ENCODE measurements at places on chromosomes 1 and 21. TPM values are rescaled to one million over a fixed set of nuclear protein-coding genes. Genes with fewer than 3 reads are reported as not detected.

- DNase-seq: no peak
Observed at GRCh38 chr1:182003953-182004586, 57.4 kb downstream of the ZNF648 start.

Gene FCRL2
- 0.27 TPM for polyA plus RNA-seq

DNA sequence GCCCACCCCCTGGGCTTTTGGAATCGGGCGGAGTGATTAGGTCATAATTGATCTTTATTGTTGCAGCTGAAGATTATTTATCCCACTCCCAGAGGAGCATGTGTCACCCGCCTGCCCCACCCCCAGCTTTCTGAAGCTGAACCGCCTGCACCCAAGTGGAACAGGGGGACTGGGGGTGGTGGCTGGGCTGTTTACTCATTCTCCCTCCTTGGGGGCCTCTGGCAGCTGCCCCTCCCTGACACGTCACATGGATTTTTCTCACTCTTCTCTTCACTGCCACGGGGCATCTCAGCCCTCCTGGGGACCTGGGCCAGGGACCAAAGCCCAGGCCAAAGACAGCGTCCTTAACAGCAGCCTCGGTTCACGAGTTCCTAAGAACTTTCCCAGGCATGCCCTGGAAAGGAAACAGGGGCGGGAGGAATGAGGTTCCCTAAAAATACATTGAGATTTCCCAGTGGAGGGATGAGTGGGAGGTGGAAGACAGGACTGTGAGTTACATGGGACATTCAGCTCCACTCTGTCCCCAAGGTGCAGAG is 31.6 kb upstream of the SOX13 start:
- no peak for DNase-seq

DNA sequence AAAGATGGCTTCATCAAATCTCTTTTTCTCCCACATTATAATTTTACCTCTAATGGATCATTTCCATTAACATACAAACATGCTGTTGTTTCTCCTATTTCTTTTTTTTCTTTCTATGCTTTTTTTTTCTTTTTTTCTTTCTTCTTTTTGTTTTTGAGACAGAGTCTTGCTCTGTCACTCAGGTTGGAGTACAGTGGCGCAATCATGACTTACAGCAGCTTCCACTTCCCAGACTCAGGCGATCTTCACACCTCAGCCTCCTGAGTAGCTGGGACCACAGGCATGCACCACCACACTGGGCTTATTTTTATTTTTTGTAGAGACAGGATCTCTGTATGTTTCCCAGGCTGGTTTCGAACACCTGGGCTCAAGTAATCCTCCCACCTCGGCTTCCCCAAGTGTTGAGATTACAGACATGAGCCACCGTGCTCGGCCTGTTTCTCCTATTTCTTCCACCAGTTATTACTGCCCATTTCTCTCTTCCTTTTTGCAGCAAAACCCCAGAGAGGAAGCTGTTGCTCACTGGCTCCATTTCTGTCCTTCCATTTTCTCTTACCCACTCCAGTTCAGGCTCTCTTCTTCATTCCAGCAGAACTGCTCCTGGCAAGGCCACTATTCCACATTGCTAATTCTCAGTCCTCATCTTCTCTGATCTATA is 32.1 kb upstream of the OPRD1 start:
- no peak for DNase-seq

DNA sequence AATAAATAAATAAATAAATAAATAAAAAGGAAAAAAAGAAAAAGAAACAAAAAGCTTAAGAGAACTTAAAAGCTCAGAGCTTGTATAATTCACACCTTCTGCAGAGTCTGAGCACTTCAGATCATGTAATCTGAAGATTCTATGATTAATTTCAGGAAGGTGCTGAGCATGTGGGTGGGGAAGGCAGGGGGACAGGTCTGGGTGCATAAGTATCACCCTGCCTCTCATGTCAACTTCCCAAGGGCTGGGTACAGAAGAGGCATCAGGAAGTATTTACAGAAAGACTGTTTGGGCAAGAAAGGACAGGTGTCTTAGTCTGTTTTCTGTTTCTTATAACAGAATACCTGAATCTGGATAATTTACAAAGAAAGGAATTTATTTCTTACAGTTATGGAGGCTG is 20.4 kb upstream of the PADI2 start:
- no peak for DNase-seq

DNA sequence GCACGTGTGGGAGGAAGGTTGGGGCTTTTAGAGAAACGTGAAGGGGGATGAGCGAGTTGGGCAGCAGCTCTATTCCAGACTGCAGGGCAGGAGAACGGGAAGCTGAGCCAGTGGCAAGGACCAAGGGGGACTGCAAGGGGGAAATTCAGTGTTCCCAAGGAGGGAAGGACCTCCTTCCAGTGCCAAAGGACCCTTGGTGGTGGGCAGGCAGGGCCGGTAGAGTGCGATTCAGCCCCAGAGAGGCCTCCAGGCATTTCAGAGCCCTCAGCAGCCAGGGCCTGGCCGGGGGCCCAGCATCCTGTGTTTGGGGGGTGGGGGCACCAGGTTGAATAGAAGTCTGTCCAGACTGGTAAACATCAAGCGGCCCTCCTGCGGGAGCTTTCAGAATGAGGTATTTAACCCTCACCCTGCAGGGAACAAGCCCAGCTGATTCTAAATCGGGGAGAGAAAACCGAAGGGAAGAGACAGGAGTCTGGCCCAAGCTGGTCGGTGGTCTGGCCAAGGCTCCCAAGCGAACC is 2.3 kb downstream of the COL9A2 start:
- DNase-seq: no peak

GRCh38 chr1:40338745-40339419 is 21.8 kb upstream of the COL9A2 start:
- DNase-seq: peak; percentile 68

DNA sequence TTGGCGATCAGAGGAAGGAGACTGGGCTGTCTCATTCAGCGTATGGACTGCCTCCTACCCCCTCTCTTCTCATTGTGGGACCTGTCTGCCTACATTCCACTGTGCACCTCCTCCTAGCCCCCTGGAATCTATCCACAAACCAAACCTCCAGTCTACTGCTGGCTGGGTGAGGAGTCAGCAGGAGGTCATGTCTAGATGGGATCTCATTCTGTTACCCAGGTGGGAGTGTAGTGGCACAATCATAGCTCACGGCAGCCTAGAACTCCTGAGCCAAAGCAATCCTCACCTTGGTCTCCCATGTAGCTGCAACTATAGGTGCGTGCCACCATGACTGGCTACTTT is 18.0 kb upstream of the TTC22 start:
- DNase-seq: peak; percentile 9

DNA sequence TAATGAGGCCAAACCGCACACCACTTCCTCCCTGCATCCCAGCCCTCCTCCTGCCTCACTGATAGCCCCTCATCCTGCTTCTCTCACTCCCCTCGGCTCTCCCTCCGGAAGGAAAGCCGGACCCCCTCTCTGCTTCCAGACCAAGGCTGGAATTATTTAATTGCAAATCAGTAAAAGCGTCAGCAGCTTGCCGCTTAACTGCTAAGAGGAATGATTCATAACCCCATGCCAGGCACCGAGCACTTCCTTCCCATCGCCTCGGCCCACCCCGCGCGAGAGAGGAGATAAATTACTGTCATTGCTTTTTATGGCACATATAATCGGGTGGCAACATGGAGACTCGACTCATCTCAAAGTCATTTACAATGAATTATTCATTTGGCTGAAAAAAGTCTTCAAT is 77.3 kb downstream of the UBIAD1 start:
- DNase-seq: no peak

DNA sequence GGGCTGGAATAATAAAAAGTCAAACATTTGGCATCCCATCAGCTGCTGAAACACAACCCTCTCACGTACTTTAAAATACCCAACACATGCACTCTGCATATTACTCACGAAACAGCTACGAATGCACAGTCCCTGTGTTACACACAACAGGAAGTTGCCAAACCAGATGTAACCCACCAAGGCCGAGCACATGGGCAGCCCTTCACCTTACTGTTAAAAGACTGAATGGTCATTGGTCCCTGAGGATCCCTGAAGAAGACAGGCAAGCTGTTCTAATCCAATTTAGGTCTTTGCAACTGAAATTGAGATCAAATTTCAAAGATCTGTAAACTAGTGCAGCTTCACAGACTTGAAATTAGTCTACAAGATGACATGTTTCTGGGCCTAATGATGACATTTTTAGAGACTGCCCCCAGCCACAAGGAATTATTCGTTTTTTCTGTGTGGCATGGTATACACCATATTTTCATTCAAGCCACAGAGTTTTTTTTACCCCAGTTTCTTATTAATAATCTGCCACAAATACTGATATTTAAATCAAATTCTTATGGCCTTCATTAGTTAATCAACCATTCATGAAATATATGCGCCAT is 25.6 kb upstream of the IER5 start:
- no peak for DNase-seq

- DNase-seq: peak; percentile 88
Observed at GRCh38 chr1:31944205-31945089, 6.3 kb upstream of the PTP4A2 start.

- no peak for DNase-seq
Observed at GRCh38 chr1:41882486-41882885, 36.2 kb downstream of the HIVEP3 start.

GRCh38 chr1:226708967-226709396 is 30.1 kb downstream of the ITPKB start:
- DNase-seq: no peak

DNA sequence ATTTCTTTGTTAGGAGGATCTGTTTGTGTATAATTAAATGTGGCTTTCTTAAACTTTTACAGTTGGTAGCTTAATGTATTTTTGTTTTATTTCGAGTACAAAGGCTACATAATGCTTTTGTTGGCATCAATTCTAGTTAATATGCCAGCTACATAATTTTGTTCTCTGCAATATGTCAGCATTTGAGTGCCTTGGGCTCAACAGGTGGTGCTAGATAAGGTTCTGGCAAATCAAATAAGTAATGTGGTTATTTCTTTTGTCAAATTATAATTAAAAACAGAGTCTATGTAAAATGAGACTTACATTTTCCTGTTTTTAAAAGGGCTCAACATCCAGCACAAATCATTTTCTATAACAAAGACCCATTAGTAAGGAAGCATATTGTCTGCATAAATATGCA is 410.6 kb upstream of the NR5A2 start:
- DNase-seq: no peak

DNA sequence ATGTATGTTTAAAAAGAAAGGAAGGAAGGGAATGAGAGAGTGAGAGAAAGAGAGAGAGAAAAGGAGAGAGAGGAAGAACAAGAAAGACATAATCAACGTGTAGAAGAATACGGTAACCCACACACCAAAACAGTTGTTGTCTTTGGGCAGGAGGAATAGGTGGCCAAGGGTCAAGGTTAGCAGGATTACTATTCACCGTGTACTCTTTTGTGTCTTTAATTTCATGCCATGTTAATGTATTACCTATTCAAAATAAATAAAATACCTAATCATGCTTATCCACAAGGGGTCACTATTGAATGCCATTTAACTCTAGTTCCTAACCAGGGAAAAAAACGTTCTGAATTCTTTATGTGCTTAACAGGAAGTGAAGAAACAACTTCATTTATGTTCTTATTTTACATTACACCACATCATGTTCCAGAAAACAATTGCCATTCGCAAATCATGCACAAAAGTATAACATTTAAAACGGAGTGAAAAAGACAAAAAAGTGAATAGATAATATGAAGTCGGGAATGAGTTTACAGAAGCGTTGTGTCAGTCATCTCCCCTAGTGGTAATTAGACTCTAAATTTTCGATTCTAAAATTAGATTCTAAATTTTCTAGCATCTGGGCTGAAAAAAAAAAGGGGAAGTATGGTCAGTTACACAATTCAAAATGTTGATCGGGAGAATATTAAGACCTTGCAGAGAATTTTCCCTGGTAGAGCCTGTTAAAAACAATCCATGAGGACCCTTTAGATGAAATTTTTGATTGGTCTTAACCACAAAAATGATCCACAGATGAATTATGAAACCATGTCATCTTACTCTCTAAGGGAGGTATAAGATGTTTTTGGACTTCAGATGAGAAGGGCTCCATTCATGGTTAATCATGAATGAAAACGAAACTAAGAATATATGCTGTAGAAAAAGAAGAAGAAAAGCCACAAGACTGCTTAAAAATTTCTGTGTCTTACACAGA is 700 bp upstream of the KMO start:
- peak; percentile 55 for DNase-seq

Gene EFNA3
- 5.4 TPM for polyA plus RNA-seq

Gene SEC16B
- 4.2 TPM for polyA plus RNA-seq

DNA sequence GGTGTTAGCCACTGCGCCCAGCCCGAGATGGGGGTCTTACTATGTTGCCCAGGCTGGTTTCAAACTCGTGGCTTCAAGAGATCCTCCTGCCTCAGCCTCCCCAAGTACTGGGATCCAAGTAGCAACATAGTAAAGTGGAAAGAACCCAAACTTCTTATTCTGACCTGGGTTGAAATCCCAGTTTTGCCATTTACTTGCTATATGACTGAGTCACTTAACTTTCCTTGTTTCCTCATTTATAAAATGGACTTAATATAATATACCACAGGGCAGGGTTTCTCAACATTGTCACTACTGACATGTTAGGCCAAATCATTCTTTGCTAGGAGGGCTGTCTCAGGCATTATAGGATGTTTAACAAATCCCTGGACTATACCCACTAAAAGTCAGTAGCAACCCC is 6.7 kb downstream of the PFDN2 start:
- DNase-seq: no peak

DNA sequence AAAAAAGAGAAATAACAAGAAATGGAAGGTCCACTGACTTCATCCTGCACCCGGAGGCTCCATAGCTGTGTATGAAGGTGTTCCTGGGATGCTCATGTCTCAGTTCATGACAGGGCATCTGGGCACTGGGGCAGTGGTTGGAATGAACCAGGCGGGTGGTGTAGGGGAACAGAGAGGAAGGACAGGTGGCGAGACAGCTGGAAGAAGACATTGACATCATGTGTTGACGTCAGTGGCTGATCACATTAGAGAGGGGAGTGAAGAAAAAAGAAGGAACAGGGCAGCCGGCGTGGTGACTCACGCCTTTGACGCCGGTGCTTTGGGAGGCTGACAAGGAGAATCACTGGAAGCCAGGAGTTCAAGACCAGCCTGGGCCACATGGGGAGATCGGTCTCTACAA is 50.1 kb downstream of the HUNK start:
- no peak for DNase-seq

GRCh38 chr1:8340448-8340847 is 22.5 kb downstream of the SLC45A1 start:
- no peak for DNase-seq

GRCh38 chr1:219875860-219876259 is 52.5 kb downstream of the SLC30A10 start:
- no peak for DNase-seq

- DNase-seq: peak; percentile 13
Observed at GRCh38 chr21:18089786-18090185, 154.8 kb upstream of the CHODL start.

- DNase-seq: no peak
Observed at GRCh38 chr1:184759112-184759511, 4.5 kb upstream of the EDEM3 start.
